ENCODE measurements at places on chromosomes 5 and 9.

GRCh38 chr9:12775679-12776512, 1.1 kb downstream of the LURAP1L start:
- peak; percentile 80 for DNase-seq

GRCh38 chr5:75667586-75667985, 49.7 kb downstream of the POC5 start:
- DNase-seq, result no peak

GRCh38 chr5:171269717-171270116, 39.3 kb upstream of the TLX3 start:
- DNase-seq, result no peak

- DNase-seq, result no peak
These were observed 27.9 kb downstream of the SKIC3 start for GRCh38 chr5:95526871-95527270.
